ENCODE measurements at places on chromosomes 16 and 17.
A peak's percentile ranks its signal among the peaks of the same experiment; 100 is the strongest.

DNA sequence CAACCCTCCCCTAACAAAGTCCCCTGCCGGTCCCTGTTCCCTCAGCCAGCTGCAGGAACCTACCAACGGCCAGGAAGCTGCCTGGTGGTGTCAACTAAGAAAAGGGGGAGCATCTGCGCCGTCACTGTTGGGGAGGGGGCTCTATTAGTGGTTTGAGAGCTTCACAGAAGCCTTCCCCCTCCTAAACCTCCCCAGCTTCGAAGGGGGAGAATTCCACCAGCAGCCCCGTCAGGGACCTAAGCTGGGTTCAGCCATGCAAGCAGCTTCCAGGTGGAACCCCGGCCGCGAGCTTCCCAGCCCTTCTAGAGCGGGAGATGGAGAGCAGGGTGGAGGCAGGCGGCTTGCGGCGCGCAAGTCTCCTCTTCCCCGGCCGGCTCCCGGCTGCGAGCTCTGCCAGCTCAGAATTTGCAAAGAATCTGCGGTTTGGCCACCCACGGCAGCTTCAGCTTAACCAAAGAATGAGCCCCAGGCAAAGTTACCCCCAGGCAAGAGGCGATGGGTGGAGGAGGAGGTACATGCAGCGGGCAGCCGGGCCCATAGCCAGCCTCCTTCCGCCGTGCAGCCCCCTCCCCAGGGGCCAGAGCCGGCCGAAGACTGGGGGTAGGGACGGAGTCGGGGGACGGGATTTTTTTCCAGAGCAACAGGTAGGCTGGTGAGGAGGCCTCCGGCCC is 33.7 kb downstream of the DDX19A start:
- peak; percentile 85 for DNase-seq

DNA sequence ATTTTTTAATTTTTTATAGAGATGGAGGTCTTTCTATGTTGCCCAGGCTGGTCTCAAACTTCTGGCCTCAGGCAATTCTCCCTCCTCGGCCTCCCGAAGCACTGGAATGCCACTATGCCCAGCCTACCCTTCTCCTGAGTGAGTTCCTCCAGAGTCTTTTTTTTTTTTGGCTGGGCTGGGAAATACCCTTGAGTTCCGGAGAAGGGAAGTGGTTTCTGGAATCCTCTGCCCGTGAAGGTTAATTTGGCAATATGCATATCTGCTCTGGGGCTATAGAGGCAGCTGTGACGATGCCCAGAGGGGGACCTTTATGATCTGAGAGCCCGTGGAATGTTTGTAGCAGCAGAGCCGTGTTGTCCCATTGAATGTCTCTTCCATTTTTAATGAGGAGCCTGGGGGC is 217.5 kb downstream of the RBFOX1 start:
- DNase-seq: no peak

- DNase-seq: no peak
These were observed 121.2 kb downstream of the IRX3 start for GRCh38 chr16:54165174-54165911.

DNA sequence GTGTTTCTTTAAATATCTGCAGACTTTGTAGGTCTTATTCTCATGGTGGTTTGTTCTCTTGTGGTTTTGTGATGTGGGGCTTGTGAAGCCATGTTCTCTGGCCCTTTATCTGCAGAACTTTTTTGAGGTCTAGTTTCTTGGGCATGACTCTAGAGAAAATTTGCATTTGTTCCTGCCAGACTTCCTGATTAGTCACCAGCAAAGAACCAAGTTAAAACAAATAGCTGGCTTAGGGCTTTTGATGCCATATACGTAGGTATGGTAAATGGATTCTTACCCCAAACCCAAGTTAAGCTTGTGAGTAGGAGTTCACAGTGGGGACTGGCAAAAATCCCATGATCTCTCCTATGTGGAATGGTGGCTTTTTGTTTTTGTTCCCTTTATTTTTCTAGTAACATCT is 68.7 kb upstream of the IRX3 start:
- DNase-seq: no peak

DNA sequence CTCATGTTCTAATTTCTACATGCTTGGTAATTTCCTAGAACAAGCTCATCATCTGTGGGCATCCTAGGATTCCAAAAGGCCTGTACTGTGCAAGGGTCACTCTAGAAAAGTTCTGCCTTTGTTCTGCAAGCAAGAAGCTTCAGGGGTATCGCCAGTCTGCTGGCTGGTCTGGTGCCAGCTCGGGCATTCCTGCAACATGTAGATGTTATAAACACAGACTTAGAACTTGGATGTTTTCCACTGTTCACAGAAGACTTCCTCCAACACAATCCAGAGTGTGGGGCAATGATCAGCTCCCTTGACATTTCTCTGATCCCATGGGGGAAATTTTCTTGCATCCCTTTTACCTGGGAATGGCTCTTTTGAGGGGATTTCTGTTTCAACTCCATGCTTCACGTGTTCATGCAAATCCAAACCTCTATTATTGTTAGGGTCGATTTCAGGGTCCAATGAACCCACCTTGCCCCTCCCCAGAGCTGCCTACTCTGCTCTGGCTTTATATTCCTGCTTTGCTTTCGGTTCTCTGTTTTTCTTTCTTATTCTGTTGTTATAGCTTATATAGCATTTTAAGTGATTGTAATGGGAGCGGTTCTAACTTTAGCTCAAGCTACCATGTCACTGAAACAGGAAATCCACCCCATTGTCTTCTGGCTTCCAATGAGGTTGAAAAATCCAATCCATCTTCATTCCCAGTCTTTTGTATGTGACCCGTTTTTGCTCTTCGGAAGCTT is 25.3 kb downstream of the UBE2O start:
- DNase-seq: no peak

DNA sequence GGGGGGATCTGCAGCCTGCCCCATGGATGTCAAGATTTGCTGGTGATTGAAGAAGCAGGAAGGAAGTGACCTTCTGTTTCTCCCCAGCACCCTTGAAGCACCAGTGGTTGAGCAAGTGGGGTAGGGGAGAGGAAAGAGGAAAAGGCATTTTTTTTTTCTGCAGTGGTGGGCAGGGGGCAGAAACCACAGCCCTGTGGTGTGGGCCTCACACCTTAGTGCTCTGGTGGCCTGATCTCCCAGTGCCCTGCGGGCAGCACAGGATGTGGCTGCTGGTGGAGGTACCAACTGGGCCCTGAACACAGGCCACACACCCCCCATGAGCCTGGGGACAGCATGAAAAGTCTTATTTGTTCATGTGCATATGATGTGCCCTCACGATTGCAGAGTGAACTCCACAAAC is 7.1 kb downstream of the ITGAD start:
- peak; percentile 20 for DNase-seq

DNA sequence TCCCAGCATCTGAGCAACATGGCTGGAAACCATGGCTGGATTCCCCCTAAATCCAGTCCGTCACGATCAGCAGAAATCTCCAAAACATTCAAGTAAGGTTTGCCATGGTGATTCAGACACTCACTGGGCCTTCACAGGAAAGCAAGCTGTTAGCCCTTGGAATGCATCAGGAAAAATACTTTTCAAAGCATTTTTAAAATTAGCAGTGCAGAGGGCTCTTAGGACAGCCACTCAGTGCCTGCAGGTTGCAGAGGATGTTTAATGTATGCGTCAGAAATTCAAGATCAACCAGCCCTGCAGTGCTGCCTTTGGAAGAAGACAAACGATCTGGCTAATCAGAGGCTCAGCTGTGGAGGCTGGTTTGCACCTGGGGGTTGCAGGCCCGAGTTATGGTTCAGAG is 50.3 kb downstream of the FOXL1 start:
- DNase-seq: no peak

GRCh38 chr17:75707079-75707571 is 14.1 kb upstream of the ITGB4 start:
- no peak for DNase-seq

DNA sequence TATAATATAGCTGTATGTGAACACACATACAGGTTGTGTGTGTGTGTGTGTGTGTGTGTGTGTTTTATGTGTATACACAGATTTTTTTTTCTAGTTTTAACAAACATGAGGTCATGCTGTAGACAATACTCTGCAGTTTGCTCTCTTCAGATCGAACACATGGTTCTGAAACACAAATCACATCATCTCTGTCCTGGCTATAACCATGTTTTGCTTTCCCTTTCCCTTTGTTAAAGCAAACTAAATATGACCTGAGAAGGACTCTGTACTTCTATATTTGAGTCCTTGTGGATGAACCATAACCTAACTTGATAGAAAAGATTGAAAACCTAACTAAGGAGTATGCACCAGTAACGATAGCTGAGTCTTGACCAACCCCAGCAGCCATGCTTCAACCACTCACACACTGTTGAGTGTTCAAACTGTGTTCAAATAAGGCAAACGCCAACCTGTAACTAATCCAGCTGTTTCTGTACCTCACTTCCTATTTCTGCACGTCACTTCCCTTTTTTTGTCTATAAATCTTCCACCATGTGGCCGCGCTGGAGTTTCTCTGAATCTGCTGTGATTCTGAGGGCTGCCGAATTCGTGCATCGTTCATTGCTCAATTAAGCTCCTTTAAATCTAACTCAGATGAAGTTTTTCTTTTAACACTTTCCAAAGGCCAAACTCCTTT is 303.8 kb downstream of the HS3ST3B1 start:
- no peak for DNase-seq

- no peak for DNase-seq
These were observed 89.1 kb downstream of the CDK5R1 start for GRCh38 chr17:32575852-32576251.

DNA sequence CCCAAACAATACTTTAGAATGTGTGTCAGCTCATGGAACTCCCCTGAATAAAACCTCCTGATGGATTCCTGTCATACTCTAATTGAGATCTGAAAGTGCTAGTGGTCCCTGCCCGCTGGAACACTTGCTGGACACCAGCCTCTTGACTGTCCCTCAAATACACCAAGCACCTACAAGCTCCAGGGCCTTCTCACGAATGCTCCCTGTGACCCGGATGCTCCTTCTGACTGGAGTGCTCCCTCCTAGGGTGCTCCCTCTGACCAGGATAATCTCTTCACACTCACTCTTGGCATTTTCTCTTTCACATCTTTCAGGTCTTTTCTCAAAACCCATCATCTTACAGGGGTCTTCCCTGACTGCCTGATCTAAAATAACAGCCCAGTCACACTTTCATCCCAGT is 205.9 kb downstream of the SLC39A11 start:
- DNase-seq: no peak

DNA sequence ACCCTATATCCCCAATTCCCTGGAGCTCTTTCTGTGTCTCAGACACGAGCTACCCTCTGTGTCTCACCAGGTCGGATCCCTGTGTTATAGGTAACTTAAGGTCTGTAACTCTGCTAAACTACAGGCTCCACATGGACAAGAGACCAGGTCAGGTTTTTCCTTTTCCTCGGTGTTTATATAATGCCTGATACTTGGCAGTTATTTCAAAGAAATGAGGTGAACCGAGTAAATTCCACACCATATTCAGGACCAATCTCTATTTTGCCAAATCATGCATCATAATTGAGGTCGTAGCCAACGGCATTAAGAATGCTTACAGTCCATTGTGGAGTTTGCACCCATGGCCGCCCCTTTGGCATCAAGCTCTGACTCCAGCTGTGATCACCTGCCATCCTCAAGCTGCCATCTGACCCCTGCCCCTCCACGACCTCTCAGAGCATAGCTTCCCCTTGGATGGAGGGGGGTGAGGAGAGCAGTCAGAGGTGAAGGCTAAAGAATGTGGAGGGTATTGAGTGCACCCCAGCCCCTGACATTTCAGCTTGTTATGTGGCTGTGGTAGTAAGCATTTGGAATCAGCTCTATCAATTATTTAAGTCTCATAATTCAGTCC is 434.7 kb upstream of the RBFOX1 start:
- no peak for DNase-seq

DNA sequence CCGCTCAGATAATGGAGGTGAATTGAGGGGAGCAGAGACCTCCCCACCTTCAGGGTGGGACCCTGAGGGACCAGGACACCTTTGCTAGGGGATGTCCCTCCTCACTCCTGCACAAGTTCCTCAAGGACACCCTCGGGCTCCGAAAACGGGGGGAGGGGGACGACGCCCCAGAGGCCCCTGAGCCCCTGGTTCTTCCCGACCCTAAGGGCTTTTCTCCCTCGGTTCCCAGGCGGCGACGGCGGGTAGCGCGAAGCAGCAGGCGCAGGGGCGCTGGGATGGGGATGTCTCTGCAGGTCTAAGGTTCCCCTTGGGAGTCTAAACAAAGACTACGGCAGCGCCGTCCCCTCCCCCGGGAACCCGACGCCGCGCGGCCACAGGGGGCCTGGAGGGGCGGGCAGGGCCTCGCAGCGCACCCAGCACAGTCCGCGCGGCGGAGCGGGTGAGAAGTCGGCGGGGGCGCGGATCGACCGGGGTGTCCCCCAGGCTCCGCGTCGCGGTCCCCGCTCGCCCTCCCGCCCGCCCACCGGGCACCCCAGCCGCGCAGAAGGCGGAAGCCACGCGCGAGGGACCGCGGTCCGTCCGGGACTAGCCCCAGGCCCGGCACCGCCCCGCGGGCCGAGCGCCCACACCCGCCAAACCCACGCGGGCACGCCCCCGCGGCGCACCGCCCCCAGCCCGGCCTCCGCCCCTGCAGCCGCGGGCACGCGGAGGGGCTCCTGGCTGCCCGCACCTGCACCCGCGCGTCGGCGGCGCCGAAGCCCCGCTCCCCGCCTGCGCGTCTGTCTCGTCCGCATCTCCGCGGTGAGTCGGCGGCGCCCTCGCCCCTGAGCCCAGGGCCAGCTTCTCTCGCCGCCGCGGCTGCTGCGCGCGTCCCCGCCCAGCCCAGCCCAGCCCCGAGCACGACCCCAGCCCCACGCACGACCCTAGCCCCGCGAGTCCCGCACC is 36.7 kb upstream of the NDRG4 start:
- DNase-seq: peak; percentile 14

DNA sequence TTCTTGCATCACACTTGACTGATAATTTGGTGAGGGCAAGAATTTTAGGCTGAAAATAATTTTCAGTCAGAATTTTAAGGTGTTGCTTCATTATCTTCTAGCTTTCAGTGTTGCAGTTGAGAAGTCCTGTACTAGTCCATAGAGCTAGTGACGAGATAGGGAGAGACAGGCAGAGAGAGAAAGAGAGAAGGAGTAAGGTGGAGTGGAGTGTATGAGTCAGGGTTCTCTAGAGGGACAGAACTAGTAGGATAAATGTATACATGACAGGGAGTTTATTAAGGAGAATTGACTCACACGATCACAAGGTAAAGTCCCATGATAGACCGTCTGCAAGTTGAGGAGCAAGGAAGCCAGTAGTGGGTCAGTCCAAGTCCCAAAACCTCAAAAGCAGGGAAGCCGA is 127.2 kb downstream of the UTP18 start:
- no peak for DNase-seq

GRCh38 chr17:8503368-8503767 is 67.7 kb downstream of the NDEL1 start:
- DNase-seq: no peak

DNA sequence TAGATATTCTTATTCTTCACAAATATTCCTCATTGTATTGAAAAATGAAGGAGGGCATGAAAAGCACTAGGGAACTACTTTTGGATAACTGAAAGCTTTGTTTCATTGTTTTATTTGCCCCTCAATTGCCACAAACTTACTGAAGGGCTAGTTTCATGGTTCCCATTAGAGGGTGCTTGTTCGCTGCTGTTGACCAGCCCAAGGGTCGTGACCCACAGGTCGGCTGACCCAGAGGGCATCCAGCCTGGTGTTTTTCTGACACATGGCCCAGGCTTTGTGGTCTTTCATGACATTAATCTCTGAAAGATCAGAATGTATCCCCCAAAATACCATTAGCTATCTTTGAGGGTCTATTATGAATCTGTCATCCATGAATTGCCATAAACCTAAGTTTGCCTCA is 30.0 kb downstream of the DGKE start:
- DNase-seq: no peak

GRCh38 chr17:29039764-29040598 is 3.0 kb upstream of the PIPOX start:
- DNase-seq: no peak
